Skeletal muscle cell (primary cell): ENCODE measurements at places on chromosomes 11 and 22.

- DNase-seq = no peak
These were observed 4.6 kb downstream of the PDGFD start for GRCh38 chr11:104159356-104159755.

- no peak for DNase-seq
These were observed 76.3 kb upstream of the TMEM45B start for GRCh38 chr11:129739339-129739738.

DNA sequence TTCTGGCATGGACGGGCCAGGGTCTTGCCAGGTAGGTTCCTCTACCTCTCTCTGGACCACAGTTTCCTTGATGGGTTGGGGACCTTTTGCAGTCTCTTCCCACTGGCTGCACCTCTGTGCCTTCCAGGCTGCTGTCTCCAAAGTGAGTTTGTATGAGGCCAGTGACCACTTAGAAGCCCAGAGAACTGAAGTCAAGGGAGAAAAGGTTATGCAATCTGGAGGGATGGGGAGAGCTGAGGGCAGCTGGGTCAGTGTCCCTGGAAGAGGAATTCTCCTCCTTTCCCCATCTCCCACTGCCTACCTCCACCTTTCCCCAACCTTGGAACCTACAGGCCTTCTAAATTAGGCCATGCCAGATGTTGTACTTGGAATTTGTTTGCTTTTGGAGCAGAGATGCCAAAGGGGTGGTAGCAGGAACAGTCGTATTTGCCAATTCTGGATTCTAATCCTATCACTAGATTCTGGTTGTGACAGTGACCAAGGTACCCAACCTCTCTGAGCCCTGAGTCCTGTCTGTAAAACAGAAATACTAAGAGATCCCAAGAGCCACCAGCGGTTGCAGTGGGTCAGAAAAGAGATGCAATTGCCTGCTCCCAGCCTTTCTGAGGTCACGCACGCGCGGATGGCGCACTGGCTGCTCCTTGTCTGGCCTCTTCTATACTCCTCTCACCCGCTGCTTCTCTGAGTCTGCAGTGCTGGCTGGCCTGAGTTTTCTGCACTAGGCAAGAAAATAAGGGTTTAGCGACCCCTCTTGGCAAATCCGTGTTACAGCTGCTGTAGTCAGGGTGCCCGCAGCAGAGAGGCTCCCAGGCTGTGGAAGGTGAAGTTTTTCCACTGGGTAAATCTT, 10.7 kb upstream of the ACCSL start:
- peak; percentile 55 for DNase-seq

- DNase-seq = peak; percentile 30
These were observed 312.6 kb downstream of the C11orf87 start for GRCh38 chr11:109734566-109734965.

DNA sequence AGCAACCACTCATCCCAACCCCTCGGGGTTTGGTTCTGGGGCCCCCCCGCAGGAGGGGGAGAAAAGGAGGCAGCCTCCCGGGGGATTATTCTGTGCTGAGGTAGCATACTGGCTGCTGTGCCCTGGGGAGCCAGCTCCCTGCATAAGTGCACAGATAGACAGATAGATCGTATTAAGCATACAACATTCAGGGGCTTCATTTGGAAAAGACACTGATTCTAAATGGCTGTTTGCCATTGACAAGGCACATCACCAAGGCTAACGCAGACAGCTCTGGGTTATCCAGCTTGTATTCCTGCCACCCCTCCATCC, 547.9 kb downstream of the BUD13 start:
- DNase-seq = no peak

- DNase-seq = no peak
These were observed 61.9 kb downstream of the C11orf58 start for GRCh38 chr11:16800382-16800781.

DNA sequence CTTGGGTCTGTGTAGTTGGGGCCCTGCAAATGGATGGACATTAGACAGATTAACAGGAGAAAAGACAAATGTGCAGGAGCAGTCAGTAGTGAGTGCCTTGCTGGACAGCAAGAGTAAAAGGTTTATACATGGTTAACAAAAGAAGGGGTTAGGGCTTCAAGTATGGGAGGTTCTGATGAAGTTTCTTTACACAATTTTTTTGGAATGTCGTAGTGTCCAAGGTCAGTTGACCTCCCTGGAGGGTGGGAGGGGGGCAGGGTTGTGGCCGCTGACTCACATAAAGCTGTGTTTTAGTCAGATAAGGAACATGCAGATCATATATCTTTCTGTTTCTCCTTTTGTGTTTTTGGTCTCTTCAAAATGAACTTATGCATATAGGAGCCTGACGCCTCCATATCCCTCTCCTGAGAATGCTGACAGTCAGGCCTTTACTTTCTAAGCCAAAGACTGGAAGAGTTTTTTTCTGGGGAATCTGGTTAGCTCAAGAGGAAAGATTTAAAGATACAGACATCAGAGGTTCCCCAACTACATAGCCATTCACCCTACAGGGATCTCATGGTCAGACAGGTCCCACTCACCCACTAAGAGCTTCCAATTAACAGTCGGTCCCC, 134.3 kb downstream of the NECTIN1 start:
- DNase-seq = peak; percentile 49

GRCh38 chr11:71999798-72000197, 1.1 kb downstream of the IL18BP start:
- DNase-seq = no peak

DNA sequence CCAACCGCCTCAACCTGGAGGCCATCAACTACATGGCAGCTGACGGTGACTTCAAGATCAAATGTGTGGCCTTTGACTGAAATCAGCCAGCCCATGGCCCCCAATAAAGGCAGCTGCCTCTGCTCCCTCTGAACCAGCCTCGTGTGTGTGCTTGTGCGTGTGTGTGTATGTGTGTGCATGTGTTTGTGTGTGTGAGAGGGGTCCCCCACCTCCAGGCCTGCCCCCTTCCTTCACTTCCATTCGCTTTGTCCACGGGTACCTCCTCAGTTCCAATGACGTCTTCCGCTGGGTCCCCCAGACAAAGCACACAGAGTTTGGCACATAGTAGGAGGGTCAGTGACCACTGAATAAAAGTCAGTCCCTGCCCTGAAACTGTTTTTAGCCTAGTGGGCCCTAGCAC, 4.2 kb downstream of the LGALS1 start:
- DNase-seq = no peak

DNA sequence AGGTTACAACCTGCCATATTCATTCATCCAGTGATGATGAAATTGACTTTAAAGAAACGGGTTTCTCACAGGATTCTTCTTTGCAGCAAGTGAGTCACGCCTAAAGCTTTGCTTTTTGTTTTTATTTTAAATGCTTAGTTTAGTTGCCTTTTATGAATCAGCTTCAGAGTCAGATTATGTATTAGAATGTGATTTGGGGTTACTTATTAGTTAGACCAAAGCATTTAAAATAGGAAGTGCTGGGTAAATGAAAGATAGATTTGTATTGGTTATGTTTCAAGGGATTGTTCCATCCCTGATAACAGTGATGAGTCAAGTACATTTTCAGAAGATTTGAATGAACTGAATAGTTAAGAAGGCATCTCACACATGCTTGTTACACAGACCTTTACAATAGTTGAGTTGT, 101.3 kb upstream of the GAL start:
- DNase-seq = no peak

GRCh38 chr22:35442471-35442870, 42.5 kb downstream of the MCM5 start:
- DNase-seq = no peak
